Thoracic aorta (tissue), 2 donors: ENCODE measurements at places on chromosomes 12 and 14. TPM values are rescaled to one million over a fixed set of nuclear protein-coding genes. Genes with fewer than 3 reads are reported as not detected.

GRCh38 chr12:76260390-76260748, 87.8 kb downstream of the BBS10 start:
- DNase-seq = no peak

- no peak for DNase-seq
Measured at GRCh38 chr12:2335513-2335912, 282.7 kb downstream of the CACNA1C start.

DNA sequence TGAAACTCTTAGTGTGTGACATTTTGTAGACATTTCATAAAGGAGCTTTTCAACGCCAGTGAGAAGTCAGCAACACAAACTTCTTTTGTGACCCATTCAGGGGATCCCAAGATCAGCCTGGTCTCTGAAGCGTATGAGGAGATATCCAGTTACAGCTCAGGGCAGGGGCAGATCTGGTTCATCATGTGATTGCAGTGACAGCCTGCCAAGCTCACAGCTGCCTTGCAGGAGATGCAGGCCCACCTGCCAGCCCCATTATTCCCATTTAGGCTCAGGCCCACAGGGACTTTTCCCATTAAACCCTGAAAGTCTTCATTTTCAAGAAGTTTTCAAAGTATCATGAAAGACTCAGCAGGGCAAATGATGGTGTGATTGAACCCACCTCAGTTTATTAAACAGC, 38.3 kb downstream of the SRGAP1 start:
- DNase-seq = no peak

DNA sequence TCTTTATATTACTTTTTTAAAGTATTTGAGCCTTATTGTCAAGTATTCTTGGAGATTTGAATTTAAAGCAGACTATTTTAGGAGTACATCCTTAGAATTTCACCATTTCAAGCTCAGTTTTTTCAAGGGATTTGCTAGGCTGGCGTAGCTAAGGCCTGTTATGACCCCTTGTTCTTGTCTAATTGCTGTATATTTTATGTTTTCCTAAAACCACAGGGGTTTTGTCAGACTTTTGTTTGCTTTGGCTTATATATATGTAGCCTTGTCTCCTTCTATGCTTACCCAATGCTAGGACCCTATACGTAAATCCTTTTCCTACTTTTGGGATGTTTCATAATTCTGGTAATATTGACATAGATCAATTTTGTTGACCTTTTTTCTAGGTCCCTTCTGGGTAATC, 147.0 kb upstream of the SYT10 start:
- no peak for DNase-seq

DNA sequence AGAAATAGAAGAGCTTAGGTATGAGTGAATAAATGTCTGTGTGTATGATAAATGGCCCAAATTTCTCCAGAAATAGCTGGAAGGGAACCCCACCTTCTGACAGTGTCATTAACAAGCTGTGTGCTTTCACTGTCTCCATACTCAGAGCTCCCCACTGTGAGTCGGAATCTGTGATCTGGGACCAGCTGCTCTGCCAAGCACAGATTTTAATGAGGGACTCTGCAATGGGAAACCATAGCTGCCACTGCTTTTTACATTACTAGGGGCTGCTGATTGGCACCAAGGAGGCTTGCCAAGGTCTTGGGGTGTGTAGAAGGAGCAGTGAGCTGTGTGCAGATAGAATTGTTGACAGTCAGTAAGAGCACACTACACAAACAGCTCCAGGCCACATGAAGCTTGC, 244.2 kb upstream of the CCDC196 start:
- no peak for DNase-seq

DNA sequence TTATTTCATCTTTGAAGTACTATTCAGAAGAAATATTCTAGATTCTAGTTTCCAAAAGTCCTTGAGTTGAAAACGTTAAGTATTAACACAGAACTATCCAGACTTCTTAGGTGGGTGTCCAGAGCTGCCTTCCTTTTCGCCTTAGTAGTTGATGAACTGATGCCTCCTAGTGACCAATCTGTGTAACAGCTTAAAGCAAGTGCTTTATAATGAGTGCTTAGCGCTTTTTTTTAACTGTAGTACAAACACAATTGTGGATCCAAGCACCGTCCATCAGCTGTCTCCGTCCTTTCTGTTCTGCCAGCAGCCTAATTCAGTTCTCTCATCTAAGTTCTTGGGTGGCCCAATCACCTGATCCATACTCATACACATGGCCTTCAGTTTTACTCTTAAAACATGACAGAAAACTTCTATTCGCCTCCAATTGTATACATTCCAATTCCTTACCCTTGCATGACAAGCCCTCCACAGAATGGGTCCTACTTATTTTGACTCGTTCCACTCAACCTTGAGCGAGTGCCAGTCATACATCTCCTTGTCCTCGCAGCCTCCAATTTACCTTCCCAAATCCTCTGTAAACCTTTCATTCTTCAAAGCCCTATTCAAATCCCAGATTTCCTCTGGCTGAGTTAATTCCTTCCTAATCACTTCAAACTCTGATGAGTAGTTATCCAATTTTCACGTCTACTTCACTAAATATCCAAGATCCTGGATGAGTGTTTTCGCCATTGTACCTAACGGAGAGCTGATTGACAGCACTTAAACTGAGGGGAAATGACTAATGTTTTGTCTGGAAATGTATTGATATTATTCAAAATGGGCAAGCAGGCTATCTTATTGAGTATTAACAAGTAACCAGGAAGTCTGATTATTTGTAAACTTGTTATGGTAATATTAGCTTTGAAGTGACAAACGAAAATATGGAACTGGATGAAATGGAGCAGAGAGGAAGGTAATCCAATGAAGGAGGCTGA, 5.8 kb upstream of the PHLDA1 start:
- DNase-seq = no peak

DNA sequence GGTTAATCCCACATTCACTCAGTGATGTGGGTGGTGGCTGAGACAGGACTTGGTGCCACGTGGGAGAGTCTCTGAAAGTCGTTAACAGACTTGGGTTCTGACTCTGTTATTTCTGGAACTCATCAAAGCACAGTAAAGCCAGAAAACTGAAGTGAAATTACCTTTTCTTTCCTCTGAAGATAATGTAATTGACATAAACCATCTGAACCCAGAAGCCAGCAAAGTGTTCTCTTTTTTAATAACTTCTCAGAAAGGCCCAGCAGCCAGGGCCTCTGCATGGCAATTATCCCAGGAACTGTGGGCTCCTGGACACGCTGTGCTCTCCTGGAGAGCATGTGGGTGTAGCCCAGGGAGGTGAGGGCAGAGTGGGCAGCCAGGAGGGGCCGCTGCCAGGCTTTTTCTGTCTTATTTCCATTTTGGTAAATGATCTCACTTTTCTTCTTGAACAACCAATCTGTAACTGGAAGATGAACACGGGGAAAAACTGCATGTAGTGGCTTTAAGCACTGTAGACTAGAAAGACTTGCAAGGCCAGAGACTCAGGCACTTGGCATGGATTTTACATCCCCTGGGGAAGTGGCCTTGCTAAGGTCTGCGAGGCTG, 444.1 kb upstream of the TMEM132C start:
- DNase-seq = peak; percentile 33

DNA sequence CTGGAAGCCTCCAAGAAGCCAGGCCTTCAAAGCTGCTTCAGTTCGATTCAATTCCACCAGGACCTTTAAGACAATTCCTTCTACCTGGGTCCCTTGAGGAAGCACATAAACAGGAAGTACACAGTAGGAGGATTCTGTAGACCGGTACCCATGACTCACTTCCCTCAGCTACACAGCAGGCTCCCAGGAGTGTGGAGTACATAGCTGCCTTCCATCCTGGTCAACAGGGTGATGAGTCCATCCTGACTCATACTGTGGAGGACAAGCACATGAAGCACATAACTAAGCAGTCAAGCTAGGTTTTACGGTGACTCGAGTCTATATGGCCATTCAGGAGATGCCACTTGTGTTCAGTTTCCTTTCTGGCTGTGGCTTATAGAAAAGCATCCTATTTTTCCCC, 197.6 kb upstream of the RBM19 start:
- DNase-seq = no peak

DNA sequence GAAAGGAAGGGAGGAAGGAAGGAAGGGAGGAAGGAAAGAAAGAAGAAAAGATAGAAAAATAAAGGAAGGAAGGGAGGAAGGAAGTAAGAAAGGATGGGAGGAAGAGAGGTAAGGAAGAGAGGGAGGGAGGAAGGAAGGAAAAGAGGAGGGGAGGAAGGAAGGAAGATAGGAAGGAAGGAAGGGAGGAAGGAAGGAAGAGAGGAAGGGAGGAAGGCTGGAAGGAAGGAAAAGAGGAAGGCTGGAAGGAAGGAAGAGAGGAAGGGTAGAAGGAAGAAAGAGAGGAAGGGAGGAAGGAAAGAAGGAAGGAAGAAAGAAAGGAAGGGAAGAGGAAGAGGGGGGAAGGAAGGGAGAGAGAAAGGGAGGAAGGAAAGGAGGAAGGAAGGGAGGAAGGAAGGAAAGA, 12.8 kb upstream of the WIF1 start:
- DNase-seq = no peak

DNA sequence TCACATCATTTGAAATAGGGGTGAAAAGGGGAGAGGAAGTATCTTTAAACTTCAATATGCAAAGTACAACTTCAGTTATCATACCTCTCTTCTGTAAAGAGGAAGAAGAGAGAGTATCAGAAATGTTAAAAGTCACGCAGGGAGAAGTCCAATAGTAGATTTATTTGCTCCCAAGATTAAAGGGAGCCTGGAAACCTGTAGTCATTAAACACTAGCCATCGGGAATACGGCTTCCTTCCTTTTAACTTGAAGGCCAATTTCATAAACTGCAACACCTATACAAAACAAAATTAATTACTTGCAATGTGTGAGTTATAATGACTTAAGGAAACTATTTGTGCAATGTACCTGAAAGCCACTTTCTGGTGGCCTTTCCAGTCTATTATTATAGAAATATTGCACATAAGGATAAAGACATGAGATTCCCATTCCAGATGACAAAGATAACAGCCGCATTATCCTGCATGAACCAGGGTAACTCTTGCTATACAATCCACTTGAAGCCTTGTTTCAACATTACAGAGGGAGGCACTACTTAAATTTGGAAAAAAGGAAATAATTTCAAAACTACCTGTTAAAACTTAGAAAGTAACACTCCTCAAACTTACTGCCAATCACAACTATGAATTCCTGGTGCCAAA, 4.6 kb downstream of the BTG1 start:
- no peak for DNase-seq

- no peak for DNase-seq
Measured at GRCh38 chr12:6284273-6284672, 26.2 kb upstream of the PLEKHG6 start.

- no peak for DNase-seq
Measured at GRCh38 chr12:67271976-67272375, 2.8 kb downstream of the CAND1 start.

DNA sequence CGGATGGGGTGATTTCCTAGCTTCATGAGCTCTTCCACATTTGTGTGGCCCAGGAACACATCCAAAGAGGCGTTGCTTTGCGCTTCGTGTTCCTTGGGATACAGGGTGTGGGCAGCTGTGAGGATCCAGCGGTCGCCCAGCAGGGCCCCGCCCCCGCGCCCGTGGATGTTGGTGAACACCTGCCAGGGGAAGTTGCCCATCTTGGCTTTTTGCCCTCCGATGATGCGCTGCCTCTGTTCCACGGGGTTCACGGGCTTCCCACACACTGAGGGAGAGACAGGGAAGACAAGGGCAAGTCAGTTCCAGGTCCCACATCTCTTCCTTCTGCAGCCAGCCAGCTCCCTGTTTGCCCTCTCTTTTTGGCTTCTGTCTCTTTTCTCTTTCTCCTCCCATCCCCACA, 11.2 kb downstream of the C1R start:
- DNase-seq = no peak

GRCh38 chr14:81113176-81113575, 107.6 kb downstream of the GTF2A1 start:
- no peak for DNase-seq

DNA sequence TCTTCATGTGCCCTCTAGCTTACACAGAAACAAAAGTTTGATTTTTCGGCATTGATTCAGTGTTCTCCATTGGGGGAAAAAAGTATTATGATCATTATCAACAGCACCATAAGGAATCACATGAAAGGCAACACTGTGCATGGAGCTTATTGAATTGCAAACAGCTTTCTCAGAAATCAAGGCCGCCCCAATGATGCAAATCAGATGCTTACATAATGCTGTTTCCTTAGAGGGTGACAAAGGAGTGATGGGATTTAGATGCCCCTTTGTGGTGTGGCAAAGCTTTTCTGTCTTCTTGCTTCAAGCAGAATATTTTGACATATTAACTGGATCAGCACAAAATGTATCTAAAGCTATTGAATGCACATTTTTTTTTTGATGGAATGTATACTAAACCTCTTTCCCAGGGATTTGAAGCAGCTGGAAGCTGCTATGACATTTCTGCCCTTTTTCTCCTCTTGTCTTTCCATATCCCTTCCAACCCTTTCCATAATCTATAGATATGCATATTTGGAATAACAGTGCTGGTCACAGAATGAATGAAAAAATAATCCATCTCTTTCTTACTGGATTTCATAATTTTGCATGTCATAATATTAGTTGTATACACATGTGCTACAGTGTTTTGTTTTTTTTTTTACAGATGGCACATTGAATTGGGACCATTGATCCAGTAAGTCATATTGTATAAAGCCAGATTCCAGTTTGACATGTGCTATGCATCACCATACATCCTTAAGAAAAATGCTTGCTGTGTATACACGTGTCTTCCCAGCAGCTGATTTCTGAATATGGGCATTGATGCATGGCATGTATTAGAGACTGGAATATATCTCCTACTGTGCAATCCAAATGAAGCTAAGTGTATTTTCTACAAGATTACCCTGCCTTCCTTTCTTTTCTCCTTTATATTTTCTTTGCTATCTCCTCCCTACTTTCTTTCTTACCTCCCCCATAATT, 259.7 kb upstream of the DCN start:
- no peak for DNase-seq

DNA sequence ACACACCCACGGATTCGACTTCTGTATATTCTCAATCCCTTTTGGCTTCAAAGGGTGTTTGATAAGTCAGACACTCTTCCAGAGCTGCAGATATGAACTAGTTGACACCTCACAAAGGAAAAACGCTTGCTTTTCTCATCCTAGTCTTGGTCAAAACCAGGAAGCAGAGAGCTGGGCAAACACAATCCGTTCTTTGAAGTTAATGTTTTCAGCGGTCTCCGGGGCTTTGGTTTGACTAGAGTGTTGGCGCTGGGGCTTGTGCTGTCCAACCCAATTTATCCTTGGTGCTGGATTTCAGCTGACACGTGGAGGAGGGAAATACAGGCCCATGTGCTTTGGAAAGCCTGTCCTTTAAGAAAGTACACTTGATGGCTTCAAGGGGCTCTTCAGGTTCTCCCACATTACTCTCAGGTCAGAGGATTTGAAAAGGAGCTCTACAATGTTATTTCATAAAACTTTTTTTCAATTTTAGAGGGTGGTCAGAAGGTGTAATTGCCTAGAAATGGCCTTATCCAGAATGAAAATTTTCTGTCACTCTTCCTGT, 985.8 kb downstream of the VRK1 start:
- DNase-seq = no peak

- no peak for DNase-seq
Measured at GRCh38 chr12:61853945-61854344, 406.3 kb upstream of the USP15 start.

- DNase-seq = no peak
Measured at GRCh38 chr12:51533799-51534198, 57.2 kb upstream of the SCN8A start.

The PSME2 gene
- total RNA-seq = 28.8 TPM

The BICD1 gene
- total RNA-seq = 18.7 TPM

The GALNT6 gene
- 11.5 TPM for total RNA-seq

The CCDC175 gene
- total RNA-seq = 0.78 TPM

The INSM2 gene
- not detected for total RNA-seq

The P2RX2 gene
- not detected for total RNA-seq

The KERA gene
- not detected for total RNA-seq

The USP44 gene
- 2.5 TPM for total RNA-seq

The HELB gene
- 1.2 TPM for total RNA-seq

The KRT3 gene
- total RNA-seq = not detected
